ENCODE measurements at places on chromosomes 11 and 22.

GRCh38 chr11:100404907-100405306 is 282.2 kb upstream of the ARHGAP42 start:
- DNase-seq: no peak

GRCh38 chr11:116703421-116703820 is 69.4 kb downstream of the BUD13 start:
- no peak for DNase-seq

DNA sequence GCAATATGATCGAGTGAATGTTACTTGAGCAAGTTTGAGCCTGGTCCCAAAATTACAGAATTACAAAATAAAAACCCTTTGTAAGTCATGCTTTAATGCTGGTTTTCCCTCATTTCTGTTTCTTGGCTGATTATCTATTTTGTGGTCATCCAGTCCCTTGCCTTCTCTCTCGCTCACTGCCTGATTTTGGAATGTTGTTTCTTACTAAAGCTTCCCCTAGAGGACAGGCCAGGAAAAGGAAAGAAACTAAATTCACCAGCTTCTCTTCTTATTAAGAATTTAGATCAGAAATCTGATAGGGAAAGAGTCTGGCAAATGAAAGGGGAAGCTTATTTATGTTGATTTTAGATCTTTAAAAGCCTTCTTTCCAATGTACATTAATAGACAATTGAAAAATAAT is 16.6 kb upstream of the BDNF start:
- no peak for DNase-seq

GRCh38 chr11:115613986-115614632 is 109.9 kb upstream of the CADM1 start:
- no peak for DNase-seq

GRCh38 chr22:43042101-43042780 is 27.3 kb upstream of the PACSIN2 start:
- no peak for DNase-seq

DNA sequence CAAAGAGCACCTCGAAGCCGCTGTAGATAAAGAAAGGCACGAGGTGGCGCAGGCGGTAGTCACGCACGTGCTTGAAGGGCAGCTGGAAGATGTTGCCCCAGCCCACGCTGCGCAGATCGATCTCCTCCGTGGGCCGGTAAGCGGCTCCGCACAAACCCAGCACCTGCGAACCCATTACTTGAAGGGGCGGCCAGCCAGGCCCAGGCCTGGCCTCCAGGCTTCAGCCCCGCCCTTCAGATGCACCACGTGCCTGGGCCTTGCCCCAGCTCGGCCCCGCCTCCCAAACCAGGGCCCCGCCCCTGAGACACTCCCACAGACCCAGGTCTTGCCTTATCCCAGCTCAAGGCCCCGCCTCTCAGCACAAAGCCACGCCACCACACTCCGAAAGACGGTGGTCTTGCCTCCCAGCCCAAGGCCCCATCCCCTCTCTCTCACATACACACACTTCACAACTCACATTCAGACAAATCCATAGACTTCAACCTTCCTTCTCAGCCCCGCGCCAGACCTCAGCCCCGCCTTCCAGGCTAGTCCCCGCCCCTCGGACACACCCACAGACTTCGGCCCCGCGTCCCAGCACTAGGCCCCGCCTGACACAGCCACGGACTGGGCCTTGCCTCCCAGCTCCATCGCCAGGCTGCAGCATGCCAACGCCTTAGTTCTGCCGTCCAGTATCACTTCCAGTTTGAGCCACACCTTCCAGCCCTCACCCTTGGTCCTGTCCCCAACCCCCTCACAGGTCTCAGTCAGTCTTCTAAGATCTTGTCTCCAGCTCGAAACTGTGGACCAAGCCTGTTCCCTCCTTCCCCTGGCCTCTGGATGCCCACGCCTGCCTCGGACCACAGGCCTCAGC is 7.0 kb downstream of the UNC93B1 start:
- no peak for DNase-seq

DNA sequence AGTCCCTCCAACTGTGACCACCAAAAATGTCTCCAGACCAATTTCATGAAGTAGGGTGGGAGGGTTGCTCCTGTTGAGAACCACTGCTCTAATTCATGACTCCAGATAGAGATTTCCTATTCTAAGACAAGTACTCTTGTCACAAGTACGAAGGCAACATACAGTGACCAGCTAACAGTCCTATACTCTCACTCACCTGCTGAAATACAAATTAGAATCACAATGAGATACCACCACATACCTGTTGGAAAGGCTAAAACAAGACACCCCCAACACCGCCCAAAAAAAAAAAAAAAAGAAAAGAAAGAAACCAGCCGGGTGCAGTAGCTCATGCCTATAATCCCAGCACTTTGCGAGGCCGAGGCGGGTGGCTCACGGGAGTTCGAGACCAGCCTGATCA is 310.5 kb downstream of the SWAP70 start:
- DNase-seq: no peak
